ENCODE measurements at places on chromosomes 7 and 10. TPM values are rescaled to one million over a fixed set of nuclear protein-coding genes. Genes with fewer than 3 reads are reported as not detected.

- no peaks in the 10 kb centered on the region for H3K36me3 ChIP-seq
- H3K4me1 ChIP-seq: no peaks in the 10 kb centered on the region
- DNase-seq: no peak
- no peak overlapping the region for H3K4me3 ChIP-seq
- no peaks in the 10 kb centered on the region for H3K27me3 ChIP-seq
Observed at GRCh38 chr7:67413670-67414069, 417.0 kb downstream of the TYW1 start.

DNA sequence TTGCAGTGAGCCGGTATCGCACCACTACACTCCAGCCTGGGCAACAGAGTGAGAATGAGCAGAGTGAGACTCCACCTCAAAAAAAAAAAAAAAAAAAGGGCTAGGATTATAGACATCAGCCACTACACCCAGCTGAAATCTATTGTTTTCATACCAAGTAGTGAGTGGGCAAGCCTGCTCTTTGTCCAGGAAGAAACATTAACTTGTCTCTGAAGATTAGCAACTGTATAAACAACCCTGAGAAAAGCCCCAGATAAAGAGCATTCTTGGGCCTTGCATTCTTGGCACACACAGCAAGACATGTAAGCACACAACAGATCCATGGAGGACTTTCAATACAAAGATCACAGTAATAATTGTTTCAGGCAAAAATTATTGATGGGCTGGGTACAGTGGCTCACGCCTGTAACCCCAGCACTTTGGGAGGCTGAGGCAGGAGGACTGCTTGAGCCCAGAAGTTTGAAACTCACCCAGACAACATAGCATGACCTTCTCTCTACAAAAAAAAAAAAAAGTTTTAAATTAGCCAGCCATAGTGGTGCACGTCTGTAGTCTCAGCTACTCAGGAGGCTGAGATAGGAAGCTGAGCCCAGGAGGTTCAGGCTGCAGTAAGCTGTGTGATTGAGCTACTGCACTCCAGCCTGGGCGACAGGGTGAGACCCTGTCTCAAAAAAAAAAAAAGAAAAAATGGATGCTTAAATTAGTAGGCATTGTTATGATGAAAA is 4.4 kb downstream of the PSPH start:
- peak overlapping the region; percentile 68 for H3K27ac ChIP-seq
- DNase-seq: no peak
- H3K36me3 ChIP-seq: no peaks in the 10 kb centered on the region
- H3K27me3 ChIP-seq: no peaks in the 10 kb centered on the region
- no peak overlapping the region for H3K4me3 ChIP-seq

DNA sequence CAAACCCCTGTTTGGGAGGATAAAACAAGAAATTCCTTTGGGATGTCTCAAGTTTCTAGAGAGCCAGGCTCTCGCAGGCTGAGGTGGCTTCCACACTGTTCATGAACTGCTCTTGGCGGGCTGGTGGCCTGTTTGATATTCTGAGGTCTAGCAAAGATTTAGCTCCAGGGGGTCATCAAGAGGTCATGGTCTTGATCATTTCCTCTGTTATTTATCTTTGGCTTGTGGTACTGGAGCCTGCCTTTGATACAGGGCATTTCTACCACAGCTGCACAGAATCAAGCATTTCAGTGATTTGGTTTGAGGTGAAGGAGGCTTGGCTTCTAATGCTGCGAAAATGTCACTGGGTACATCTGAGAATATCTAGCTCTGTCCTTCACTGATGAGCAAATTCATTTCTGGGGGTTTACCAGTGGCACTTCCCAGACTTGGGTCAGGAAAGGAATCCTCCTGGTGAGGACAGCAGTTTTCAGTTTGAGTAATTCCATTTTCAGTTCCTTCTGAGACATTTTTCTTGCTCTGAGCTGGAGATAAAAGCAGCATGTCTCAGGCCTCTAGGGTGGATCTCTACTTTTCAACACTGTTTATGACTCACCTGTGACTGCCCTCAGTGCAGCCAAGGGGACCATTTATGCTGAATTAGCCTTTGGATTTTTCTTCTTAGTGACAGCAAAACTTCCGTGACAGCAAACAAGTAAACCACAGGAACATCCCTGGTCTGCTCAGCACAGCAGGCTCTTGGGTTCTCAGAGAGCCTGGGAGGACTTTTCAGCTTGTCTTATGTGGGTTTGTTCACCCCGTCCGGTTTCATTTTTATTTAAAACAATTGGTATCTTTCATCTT is 312.0 kb downstream of the RNLS start:
- peak overlapping the region; percentile 40 for H3K27ac ChIP-seq
- peaks cover 27% of the 10 kb centered on the region for H3K4me1 ChIP-seq
- no peak for DNase-seq
- H3K36me3 ChIP-seq: no peaks in the 10 kb centered on the region
- H3K27me3 ChIP-seq: no peaks in the 10 kb centered on the region

The SH2D4B gene
- total RNA-seq: 1.4 TPM

The MMP21 gene
- total RNA-seq: not detected

DNA sequence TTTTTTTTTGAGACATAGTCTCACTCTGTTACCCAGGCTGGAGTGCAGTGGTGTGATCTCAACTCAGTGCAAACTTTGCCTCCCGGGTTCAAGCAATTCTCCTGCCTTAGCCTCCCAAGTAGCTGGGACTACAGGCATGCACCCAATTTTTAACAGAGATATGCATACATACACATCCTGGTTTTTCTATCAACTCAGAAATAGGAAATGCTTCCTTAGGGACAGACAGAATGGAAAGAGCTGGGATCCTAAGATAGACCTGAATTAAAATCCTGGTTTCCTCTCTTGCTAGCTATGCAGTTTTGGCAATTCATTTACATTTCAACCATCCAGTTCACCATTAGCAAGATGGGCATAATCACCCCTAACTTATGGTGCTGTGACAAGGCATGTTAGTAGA is 347.5 kb downstream of the GPAM start:
- DNase-seq: no peak
- H3K27me3 ChIP-seq: no peaks in the 10 kb centered on the region

The PCLO gene
- total RNA-seq: 2.9 TPM

GRCh38 chr7:81410471-81411117 is 359.3 kb downstream of the HGF start:
- no peaks in the 10 kb centered on the region for H3K36me3 ChIP-seq
- no peaks in the 10 kb centered on the region for H3K4me1 ChIP-seq
- no peak for DNase-seq
- no peak overlapping the region for H3K4me3 ChIP-seq
- H3K27me3 ChIP-seq: no peaks in the 10 kb centered on the region

DNA sequence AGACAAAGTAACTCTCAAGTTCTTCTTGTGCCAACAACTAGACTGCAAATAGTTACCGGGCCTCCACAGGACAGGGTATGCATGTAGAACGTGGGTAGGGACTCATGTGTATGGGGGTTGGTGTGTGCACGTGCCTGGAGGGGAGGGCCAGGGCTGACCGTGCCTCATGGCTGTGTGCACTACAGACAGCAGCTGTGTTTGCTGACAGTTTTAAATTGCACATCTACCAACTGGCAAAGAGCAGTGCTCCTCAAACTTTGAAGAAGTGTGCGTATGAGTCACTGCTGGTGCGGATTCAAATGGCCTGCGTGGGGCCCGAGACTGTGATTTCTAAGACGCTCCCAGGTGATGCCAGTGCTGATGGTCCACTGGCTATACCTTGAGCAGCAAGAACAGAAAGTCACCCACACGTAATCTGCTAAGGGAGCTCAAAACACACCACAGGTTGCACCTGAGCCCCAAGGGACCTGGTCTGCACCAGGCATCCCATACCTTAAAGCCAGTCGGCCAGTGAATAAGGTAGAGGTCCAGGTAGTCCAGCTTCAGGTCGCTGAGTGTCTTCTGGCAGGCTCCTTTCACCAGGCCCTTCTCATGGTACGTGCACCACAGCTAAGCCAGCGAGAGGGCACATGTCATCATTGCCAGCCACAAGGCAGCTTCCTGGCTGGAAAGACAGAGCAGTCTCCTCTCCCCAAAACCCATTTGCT is 8.5 kb downstream of the AKR1B1 start:
- peaks cover 24% of the 10 kb centered on the region for H3K4me1 ChIP-seq
- H3K27ac ChIP-seq: no peak overlapping the region
- H3K27me3 ChIP-seq: no peaks in the 10 kb centered on the region
- H3K4me3 ChIP-seq: no peak overlapping the region
- H3K36me3 ChIP-seq: peaks cover 59% of the 10 kb centered on the region
- DNase-seq: no peak

DNA sequence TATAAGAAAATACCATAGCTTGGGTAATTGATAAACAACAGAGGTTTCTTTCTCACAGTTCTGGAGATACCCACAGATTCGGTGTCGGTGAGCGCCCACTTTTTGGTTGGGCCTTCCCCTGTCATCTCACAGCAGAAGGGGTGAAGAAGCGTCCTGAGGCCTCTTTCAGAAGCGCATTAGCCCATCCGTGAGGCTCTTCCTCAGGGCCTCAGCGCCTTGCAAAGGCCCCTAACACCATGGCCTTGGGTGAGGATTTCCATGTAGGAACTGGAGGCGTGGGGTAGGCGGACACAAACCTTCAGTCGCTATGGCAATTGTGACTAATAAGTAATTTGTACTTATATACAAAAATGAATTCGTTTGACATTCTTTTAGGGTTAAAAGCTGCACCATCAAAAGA is 316.0 kb downstream of the PTPRN2 start:
- no peaks in the 10 kb centered on the region for H3K27me3 ChIP-seq
- no peaks in the 10 kb centered on the region for H3K4me1 ChIP-seq
- no peak overlapping the region for H3K27ac ChIP-seq
- no peaks in the 10 kb centered on the region for H3K36me3 ChIP-seq

- no peaks in the 10 kb centered on the region for H3K27me3 ChIP-seq
- H3K4me3 ChIP-seq: no peak overlapping the region
- H3K4me1 ChIP-seq: no peaks in the 10 kb centered on the region
- H3K36me3 ChIP-seq: no peaks in the 10 kb centered on the region
- DNase-seq: no peak
- no peak overlapping the region for H3K27ac ChIP-seq
Observed at GRCh38 chr10:94626476-94626875, 57.1 kb upstream of the CYP2C18 start.

- H3K27ac ChIP-seq: no peak overlapping the region
- no peaks in the 10 kb centered on the region for H3K36me3 ChIP-seq
- H3K4me1 ChIP-seq: no peaks in the 10 kb centered on the region
- H3K27me3 ChIP-seq: no peaks in the 10 kb centered on the region
Observed at GRCh38 chr10:83978681-83979383, 160.5 kb upstream of the GHITM start.

The DPYSL4 gene
- 2.1 TPM for total RNA-seq

- H3K36me3 ChIP-seq: no peaks in the 10 kb centered on the region
- H3K4me3 ChIP-seq: no peak overlapping the region
- no peak for DNase-seq
- no peaks in the 10 kb centered on the region for H3K4me1 ChIP-seq
- H3K27ac ChIP-seq: no peak overlapping the region
Observed at GRCh38 chr10:8975535-8975934, 921.0 kb downstream of the GATA3 start.

The FAM221A gene
- total RNA-seq: 10.3 TPM

DNA sequence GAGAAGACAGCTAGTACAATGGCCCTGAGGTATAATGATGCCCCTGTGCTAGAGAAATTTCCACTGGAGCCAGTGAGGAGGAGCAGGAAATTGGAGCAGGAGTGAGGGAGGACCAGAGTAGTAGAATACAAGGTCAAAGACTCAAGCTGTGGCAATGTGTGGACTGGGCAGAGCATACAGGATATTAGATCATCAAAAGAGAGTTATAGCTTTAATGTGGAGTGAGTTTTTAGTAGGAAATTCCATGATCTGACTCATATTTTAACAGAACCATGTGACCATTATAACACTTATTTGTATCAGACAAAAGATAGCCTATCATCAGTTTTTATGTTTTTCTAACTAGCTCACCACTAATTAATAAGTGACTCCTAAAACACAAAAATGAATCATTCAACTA is 154.1 kb downstream of the DGKB start:
- no peak for DNase-seq
- H3K27me3 ChIP-seq: no peaks in the 10 kb centered on the region
- no peaks in the 10 kb centered on the region for H3K36me3 ChIP-seq

DNA sequence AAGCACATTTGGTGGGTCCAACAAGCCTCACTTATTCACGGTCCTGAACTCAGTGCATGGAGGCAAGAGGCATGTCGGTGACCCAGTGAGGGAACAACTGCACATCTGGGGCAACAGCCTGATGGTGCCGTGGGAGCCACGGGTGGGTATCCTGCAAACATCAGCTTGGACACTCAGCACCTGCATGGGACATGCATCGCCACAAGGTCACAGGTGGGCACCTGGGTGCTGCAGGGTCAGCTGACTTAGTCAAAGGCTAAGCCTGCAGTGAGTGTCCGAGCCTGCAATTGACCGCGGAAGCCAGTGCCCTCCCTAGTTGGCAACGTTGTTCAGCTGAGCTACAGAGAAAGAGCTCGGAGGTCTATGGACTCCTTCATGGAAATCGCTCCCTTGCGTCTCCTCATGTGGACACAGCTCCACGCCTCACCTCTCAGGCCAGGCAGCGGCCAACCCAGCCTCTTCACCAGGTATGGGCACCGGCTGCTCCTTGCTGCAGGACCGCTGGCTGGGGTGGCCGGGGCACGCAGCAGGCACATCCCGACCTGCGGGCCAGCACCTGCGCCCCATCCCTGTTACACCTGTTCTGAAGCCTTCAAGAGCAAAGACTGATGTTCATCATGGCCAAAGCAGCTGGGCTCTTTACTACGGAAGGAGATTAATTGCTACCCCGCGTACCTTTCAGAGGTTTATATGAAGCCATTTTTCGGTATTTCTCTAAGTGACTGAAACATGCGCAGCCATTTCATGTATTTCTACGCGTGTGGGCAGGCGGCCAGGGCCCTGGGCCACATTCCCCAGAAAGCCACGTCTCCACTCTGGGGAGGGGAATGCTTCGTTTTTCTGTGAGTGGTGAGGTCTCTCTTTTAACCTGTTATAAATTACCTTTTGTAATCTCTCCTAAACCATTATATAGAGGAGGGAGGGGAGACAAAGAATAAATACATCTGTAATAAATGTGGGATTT is 380.7 kb downstream of the DNAJB6 start:
- no peaks in the 10 kb centered on the region for H3K27me3 ChIP-seq
- no peaks in the 10 kb centered on the region for H3K4me1 ChIP-seq
- H3K4me3 ChIP-seq: no peak overlapping the region
- H3K36me3 ChIP-seq: no peaks in the 10 kb centered on the region
- peak; percentile 39 for DNase-seq

DNA sequence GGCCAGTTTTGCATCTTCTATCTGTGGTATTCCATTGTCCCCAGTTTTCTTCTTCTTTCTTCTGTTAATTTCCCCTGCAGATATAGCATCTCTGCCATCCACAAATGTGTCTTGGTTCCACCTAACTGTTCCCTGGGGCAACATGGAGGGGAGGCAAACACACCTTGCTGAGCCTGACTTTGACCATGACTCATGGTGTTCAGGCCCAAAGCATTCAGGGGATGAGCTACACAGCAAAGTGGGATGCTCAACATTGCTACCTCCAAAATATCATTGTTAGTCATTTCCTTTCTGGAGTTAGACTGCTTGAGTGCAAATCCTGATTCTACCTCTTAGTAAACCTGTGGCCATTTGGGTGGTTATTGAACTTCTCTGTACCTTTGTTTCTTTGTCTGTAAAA is 542.7 kb downstream of the LRMDA start:
- no peaks in the 10 kb centered on the region for H3K27me3 ChIP-seq
- no peaks in the 10 kb centered on the region for H3K36me3 ChIP-seq
- H3K4me3 ChIP-seq: no peak overlapping the region
- DNase-seq: no peak
- peaks cover 10% of the 10 kb centered on the region for H3K4me1 ChIP-seq
- no peak overlapping the region for H3K27ac ChIP-seq
